ENCODE measurements at places on chromosomes 1 and 21.

DNA sequence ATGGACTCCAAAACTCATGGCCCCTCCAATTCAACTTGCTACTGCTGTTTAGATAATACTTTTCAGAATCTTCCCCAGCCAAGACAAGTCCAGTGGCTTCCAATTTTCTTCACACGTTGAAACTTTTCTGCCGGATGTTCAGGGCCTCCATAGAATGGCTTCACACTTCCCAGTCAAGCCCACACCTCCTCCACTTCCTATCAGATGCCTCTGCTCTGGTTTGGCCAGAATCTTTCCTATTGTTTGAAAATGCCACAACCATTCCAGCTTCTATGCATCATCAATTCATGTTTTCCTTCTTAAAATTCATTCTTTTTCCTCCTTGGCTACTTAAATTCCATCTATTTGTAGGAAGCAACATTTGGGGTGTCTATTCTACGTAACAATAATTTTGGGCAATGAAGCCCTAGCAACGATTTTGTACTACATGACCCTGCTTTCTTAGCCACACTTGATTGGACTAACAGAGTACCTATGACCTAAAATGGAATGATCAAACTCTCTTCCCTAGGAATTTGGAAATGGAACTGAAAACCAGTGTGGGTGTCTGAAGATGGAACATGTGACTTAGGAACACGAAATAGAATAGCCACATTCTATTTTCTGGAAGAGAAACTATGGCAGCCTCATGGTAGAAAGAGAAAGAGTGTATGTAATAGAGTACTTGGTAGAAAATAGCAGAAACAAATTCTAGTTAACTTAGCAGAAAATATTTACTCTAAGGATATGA, 74.1 kb upstream of the CNIH3 start:
- no peak overlapping the region for H3K27ac ChIP-seq
- H3K27me3 ChIP-seq, result no peaks in the 10 kb centered on the region
- H3K4me3 ChIP-seq, result no peak overlapping the region
- no peak for DNase-seq
- peaks cover 5% of the 10 kb centered on the region for H3K4me1 ChIP-seq

- peaks cover 7% of the 10 kb centered on the region for H3K4me1 ChIP-seq
- no peaks in the 10 kb centered on the region for H3K27me3 ChIP-seq
- no peaks in the 10 kb centered on the region for H3K36me3 ChIP-seq
These were observed 72.8 kb downstream of the NFASC start for GRCh38 chr1:204943495-204943894.

GRCh38 chr1:45656573-45657226, 29.6 kb downstream of the GPBP1L1 start:
- no peak overlapping the region for H3K27ac ChIP-seq
- no peaks in the 10 kb centered on the region for H3K27me3 ChIP-seq
- DNase-seq, result no peak
- H3K4me3 ChIP-seq, result no peak overlapping the region
- H3K36me3 ChIP-seq, result no peaks in the 10 kb centered on the region
- no peaks in the 10 kb centered on the region for H3K4me1 ChIP-seq

GRCh38 chr1:81834268-81834667, 33.5 kb downstream of the ADGRL2 start:
- H3K27me3 ChIP-seq, result no peaks in the 10 kb centered on the region
- peaks cover 34% of the 10 kb centered on the region for H3K4me1 ChIP-seq
- no peak overlapping the region for H3K27ac ChIP-seq
- no peaks in the 10 kb centered on the region for H3K36me3 ChIP-seq
- H3K4me3 ChIP-seq, result no peak overlapping the region

DNA sequence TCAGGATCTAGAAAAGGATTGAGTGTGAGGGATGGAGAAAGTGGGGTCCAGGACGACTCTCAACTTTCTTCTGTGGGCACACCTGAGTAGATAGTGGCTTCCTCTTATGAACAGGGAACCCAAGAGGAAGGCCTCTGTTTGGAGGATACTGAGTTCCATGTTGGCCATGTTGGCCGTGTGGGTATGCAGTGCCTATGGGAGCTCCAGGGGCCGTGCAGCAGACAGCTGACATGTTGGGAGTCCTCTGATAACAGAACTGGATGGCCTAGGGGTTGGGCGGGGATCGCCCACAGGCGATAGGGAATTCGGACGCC, 43.0 kb downstream of the TMEM53 start:
- H3K4me1 ChIP-seq, result peaks cover 30% of the 10 kb centered on the region
- H3K27ac ChIP-seq, result peak overlapping the region; percentile 89
- peak overlapping the region; percentile 98 for H3K4me3 ChIP-seq
- DNase-seq, result no peak

GRCh38 chr1:172373864-172374263, 46.6 kb upstream of the C1orf105 start:
- H3K27me3 ChIP-seq, result no peaks in the 10 kb centered on the region
- no peaks in the 10 kb centered on the region for H3K36me3 ChIP-seq
- no peak overlapping the region for H3K4me3 ChIP-seq

DNA sequence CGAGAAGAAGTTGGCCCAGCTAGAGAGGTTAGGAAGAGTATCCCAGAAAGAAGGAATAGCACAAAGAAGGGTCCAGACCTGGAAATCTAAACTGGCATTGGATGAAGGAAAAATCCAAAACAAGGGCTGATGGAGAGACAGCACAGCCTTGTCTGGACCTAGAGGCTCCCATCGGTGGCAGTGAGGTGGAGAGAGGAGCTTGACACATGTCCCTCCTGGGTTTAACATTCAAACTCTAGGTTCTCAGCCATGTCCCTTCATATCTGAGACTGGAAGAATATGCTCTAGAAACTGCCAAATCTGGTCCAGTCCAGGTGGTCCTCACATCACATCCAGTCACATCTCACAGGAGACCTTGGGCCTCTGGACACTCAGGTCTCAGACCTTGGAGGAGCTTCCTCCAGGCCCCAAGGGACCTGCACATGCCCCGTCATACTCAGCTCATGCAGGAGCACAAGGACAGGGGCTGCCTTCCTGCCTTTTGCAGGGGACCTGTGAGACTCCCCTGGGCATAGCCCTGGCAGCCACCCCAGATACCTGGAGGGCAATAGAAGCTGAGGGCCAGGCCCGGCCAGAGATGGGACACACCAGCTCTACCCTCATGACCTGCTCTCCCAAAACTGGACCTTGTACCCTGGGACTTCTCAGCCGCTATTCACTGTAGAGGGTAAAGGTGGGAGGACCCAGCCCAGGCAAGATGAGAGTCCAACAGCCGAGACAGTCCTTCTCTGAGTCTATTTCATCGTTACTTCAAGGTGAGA, 7.5 kb downstream of the TMEM125 start:
- no peaks in the 10 kb centered on the region for H3K36me3 ChIP-seq
- no peaks in the 10 kb centered on the region for H3K4me1 ChIP-seq
- H3K27me3 ChIP-seq, result no peaks in the 10 kb centered on the region
- DNase-seq, result no peak
- H3K27ac ChIP-seq, result no peak overlapping the region
- no peak overlapping the region for H3K4me3 ChIP-seq

DNA sequence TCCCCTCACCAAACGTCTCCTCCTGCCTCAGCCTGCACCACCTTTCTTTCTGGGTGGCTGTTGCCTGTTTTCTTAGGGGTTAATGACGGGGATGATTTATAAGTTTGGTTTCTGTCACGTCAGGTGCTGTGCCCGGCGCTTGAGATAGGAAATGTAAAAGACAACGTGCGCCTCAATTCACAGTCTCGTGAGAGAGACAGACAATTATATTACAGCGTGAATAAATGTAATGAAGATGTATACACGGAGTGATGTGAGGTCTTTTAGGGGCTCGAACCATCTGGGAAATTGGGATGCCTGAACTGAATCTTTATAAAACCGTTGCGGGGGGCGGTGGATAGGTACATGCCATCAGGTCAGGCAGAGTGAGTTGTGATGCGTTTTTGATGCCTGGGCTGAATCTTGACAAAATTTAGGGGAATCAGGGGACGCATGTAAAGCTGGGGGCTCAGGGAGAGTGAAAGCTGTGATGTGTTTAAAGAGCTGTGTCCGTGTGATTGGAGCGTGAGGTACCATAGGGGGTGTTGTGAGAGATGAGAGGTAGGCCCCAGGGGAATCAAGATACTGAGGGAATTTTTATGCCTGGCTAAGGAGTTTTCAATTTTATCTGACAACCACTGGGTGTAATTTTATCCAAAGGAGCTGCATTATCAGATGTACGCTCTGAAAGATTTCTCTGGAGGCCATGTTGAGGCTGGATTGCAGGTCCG, 831 bp downstream of the TIPRL start:
- peak overlapping the region; percentile 91 for H3K27ac ChIP-seq
- no peaks in the 10 kb centered on the region for H3K27me3 ChIP-seq
- peak overlapping the region; percentile 71 for H3K4me3 ChIP-seq
- H3K36me3 ChIP-seq, result no peaks in the 10 kb centered on the region

GRCh38 chr1:22821027-22821426, 110.4 kb downstream of the EPHB2 start:
- no peaks in the 10 kb centered on the region for H3K36me3 ChIP-seq
- H3K4me3 ChIP-seq, result no peak overlapping the region
- DNase-seq, result no peak

GRCh38 chr1:86965012-86965826, 50.8 kb downstream of the HS2ST1 start:
- H3K4me3 ChIP-seq, result no peak overlapping the region
- H3K36me3 ChIP-seq, result no peaks in the 10 kb centered on the region
- no peak overlapping the region for H3K27ac ChIP-seq

DNA sequence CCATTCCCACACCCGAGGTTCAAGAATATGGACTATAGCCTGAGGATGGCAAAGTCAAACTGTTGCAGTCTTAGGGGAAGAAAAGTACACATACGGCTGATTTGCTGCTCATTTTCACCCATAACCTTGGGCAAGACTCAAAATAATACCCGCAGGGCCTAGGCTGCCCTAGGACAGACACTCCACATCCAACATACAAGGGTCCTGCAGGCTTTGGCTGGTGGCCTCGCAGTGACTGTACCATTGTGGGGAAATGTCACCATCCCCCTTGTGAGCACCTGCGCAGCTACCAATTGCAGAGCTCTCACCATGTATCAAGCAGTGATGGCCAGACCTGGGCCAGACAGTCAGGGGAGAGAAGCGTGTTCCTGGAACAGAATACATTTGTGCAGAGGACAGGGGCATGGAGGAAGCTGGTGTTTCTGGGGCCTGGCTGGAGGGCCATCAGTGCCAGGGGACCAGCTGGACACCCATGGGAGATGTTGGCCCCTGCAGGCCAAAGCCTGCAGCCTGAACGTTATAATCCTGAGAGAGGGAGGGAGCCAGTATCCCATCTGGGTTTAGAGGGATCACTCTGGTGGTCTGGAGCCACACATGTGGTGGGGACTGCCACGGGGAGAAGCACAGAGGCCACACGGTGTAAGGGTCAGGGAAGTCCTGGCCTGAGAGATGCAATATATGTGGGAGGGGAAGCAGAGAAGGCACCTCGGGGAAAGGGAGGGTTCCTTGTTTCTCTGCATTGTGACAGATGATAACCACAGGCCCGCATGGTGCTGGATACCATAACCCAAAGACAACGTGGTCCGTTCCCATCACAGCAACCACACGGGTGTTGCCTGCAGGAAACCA, 101.2 kb downstream of the GLIS1 start:
- H3K27me3 ChIP-seq, result no peaks in the 10 kb centered on the region
- DNase-seq, result peak; percentile 58
- H3K4me1 ChIP-seq, result peaks cover 6% of the 10 kb centered on the region
- H3K27ac ChIP-seq, result no peak overlapping the region

DNA sequence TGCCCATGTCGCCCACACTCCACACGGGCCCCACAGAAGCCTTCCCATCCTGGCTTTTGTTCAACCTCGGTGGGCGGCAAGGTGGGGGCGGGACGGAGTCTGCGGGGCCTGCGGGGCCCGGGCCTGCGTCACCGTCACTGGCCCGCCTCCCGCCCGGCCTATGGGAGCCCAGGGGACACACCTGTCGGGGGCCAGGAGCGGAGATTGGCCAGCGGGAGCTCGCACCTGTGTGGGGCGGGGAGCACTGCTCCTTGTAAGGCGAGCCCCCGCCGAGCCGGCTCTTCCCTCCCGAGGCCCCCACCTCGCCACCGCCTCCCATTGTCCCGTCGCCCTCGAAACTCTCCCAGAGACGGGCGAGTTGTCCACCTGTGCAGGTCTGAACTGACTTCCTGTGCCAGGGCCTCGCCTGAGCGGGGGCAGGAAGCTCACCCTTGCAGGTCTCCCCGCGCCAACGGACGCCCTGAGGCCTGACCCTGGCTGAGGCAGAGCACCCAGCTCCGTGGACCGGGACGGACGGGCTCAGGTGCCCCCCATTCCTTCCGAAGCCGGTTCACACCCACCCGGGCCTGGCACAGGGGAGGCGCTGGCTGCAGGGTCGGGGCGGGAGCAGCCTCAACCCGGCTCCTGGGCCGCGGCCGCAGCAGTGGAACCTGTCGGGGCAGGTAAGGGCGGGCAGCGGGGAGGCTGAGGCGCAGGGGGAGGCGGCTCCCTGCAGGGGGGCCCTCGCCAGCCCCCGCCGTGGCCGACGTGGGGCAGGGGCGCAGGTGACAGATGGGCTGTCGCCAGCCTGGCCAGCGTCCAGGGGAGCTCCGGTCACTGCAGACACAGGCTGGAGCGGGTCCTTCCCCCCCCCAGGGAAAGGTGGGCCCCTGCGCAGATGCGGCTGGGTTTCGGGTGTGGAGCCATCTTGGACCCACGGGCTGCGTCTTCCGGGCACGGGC, 10.8 kb upstream of the TTLL10 start:
- H3K27me3 ChIP-seq, result no peaks in the 10 kb centered on the region
- H3K36me3 ChIP-seq, result no peaks in the 10 kb centered on the region
- no peak for DNase-seq
- H3K27ac ChIP-seq, result peak overlapping the region; percentile 75
- peak overlapping the region; percentile 46 for H3K4me3 ChIP-seq

- peaks cover 18% of the 10 kb centered on the region for H3K4me1 ChIP-seq
- no peak for DNase-seq
- no peaks in the 10 kb centered on the region for H3K36me3 ChIP-seq
- no peak overlapping the region for H3K27ac ChIP-seq
- H3K27me3 ChIP-seq, result no peaks in the 10 kb centered on the region
These were observed 33.6 kb upstream of the RNF187 start for GRCh38 chr1:228453614-228454013.

DNA sequence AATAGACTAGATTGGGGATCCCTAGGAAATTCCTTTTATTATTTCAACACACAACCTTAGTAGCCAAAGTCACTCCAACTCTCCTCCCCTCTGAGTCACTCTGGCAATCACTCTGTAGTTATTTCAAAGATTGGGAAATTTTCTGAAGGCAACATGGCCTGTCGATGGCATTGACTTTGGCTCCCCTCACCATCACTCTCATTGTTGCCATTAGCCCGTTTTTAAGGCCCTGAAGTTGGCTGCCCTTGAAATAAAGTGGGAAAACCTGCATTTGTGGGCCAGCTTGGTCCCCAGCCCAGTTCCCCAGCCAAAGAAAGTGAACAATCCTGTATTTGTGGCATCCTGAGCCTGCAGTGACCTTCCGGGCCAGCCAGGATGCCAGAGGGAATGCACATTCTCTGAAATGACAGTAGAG, 52.5 kb downstream of the CDC7 start:
- H3K36me3 ChIP-seq, result no peaks in the 10 kb centered on the region
- no peak for DNase-seq
- H3K27me3 ChIP-seq, result no peaks in the 10 kb centered on the region
- H3K4me3 ChIP-seq, result no peak overlapping the region
- peak overlapping the region; percentile 74 for H3K27ac ChIP-seq
- H3K4me1 ChIP-seq, result peaks cover 47% of the 10 kb centered on the region

- H3K36me3 ChIP-seq, result no peaks in the 10 kb centered on the region
- H3K4me3 ChIP-seq, result no peak overlapping the region
- no peaks in the 10 kb centered on the region for H3K27me3 ChIP-seq
- no peak overlapping the region for H3K27ac ChIP-seq
These were observed 47.6 kb downstream of the PIK3R3 start for GRCh38 chr1:46084553-46085451.

GRCh38 chr1:117857418-117857817, 72.0 kb downstream of the GDAP2 start:
- no peak overlapping the region for H3K27ac ChIP-seq
- no peak for DNase-seq
- no peaks in the 10 kb centered on the region for H3K27me3 ChIP-seq
- no peaks in the 10 kb centered on the region for H3K36me3 ChIP-seq

Data from vagina (tissue), 2 donors.